ENCODE measurements at places on chromosomes 12 and 14.

- DNase-seq, result no peak
These were observed 252.6 kb downstream of the ACSS3 start for GRCh38 chr12:81330480-81330879.

- DNase-seq, result no peak
These were observed 3.8 kb downstream of the FAM181A start for GRCh38 chr14:93930989-93931307.

- no peak for DNase-seq
These were observed 185.1 kb downstream of the NUBPL start for GRCh38 chr14:31746326-31746725.

GRCh38 chr14:27392153-27392552, 794.3 kb upstream of the NOVA1 start:
- no peak for DNase-seq

DNA sequence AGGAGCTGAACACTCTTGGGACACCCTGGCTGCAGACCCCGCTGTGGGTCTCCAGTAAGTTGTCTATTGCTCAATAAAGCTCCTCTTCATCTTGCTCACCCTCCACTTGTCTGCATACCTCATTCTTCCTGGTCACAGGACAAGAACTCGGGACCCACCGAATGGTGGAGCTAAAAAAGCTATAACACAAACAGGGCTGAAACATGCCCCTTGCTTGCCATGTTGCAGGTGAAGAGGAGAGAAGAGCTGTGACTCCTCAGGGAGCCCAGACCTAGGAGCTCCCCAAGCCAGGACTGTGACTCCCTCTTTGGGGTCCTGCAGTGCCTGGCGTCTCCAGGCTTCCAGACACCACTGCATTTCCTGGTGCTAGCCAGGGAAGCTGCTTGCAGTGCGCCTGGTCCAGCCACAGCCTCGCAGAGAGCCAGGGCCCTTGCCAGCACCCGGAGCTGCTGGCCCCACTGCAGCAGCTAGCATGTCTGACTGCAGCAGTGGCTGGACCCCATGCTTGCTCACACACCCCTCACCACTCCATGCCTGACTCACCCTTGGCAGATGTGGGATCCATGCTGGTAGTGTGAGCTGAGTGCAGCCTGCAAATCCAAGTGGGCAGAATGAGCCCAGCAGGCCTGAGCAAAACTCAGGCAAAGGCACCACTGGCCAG, 37.1 kb upstream of the OR5AU1 start:
- no peak for DNase-seq

- DNase-seq, result no peak
These were observed 23.2 kb downstream of the HAL start for GRCh38 chr12:95972832-95973456.

DNA sequence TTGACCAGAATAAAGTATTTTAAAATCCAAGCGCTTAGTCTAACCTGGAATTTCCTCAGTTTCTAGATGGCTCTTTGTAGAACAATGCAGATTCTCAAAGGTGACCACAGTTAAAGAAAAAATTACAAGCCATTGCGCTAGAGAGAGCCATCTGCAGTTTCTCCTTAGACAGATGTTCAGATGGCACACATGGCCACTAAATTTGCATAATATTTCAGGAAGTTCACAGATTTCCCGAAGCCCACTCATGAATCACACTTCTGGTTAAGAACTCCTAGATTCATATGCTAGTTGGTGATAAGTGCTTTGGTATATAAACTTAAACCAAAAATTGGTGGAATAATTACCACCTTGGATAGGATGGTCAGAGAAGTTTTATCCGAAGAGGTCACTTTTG, 749 bp downstream of the AKAP3 start:
- no peak for DNase-seq

- no peak for DNase-seq
These were observed 14.7 kb downstream of the HMGA2 start for GRCh38 chr12:65839027-65839426.

DNA sequence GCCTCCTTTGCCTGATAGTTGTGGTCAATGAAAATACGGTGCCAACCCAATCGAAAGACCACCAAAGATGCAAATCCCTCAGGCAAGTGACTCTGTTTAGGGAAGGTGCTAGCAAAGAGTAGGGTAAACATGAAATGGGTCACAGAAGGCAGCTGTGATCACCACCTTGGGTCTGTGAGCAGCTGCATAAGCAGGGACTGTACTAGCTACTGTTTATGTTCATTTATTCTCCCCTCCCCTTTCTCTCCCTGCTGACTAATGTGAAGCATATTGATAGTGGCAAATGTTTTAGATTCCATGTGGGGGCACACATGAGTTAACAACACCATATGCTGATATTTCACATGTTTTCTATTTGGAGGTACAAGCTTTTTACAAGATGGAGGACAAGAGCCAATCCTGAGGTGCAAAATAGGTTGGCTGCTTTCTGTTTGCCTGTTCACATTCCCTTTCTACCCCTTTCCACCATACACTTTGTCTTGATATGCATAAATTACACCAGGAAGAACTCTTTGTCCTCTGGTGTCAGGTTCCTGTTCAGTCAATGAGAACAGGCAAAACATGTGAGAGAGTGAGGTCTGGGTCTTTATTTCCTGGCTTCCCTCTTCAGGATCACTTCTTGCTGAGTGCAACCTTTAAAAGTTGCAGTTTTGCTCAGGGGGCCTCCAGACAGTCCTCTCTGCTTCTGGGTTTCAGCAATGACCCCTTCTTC, 71.1 kb downstream of the AVPR1A start:
- DNase-seq, result peak; percentile 39

GRCh38 chr12:57049890-57050289, at the start of gene MYO1A:
MYO1A (minus strand) TSS chr12:57050129; CDS start chr12:57048323, 1,806 bp downstream.
- no peak for DNase-seq

DNA sequence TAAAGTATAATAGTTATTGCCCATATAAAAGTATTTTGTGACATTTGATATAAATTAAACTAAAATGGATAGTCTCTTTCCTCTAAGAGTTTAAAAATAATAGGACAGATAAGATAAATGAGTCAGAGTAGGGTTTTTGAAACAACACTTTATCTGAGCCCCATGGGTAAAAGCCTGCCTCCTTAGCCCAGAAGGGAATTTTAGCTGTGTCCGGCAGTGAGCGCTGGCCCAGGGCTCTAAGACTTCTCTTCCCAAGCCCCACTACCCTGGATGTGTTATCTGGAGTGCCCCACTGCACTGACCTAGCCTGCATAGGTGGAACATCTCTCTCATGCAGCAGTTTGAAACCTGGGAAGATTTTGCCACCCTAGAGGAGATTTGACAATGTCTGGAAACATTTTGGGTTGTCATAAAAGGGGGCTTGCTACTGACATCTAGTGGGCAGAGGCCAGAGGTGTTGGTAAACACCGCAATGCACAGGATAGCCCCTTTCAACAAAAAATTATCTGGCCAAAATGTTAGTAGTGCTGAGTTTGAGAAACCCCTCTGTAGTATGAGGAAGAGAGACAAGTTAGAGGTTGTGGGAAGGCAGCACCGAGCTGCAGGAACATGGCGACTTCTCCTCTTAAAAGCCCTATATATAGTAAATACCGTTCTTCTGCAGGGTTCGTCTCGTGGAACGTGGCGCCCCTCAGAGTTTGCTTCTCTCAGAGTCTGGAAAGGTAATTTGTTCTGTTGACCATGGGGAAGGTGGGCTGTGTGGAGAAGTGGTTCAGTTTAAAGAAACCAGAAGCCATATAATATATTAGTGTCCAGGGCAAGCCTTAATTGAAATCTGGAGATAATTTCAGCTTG, 29.3 kb upstream of the ATF1 start:
- DNase-seq, result peak; percentile 25

GRCh38 chr14:22668863-22669262, 24.7 kb upstream of the OR6J1 start:
- DNase-seq, result no peak

- DNase-seq, result no peak
These were observed 298.1 kb downstream of the EGLN3 start for GRCh38 chr14:33652566-33653307.

DNA sequence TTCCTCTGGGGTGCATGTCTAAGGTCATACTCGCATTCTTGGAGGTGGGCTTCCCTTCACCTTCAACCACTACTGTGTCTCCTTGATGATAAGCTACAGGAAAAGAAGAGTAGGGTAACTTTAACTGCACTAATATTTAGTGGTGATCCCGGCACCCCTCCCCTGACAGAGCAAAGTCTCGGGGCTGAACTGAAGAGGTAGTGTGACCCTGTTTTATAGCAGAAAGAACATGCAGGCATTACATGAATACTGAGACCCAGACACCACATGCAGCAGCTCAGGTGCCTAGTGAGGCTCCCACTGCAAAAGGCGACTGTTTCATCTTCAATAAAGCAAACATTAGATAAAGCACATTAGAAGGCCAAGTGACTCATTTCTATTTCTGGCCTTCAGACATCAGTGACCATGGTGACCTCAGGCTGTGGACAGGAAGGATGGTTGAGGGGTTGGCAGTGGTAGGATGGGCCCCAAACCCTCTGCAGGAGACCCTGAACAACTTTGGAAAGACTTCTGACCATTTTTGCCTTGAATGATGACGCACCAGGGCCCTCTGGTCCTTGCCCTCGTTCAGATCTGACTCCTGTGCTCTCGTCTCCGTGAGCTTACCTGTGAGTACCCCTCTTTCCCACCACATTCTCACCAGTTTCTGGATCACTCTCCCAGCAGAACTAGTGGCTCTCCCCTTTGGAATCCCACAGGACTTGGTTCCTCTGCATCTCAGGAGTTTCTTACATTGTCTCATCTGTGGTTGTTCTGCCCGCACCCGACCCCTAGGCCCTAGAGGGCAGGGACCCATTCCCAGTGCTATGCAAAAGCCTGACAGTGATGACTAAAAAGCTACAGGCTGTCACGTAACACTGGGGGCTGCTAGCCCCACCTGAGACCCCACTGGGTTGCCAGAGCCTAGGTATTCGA, 23.8 kb upstream of the JPH4 start:
- DNase-seq, result no peak

DNA sequence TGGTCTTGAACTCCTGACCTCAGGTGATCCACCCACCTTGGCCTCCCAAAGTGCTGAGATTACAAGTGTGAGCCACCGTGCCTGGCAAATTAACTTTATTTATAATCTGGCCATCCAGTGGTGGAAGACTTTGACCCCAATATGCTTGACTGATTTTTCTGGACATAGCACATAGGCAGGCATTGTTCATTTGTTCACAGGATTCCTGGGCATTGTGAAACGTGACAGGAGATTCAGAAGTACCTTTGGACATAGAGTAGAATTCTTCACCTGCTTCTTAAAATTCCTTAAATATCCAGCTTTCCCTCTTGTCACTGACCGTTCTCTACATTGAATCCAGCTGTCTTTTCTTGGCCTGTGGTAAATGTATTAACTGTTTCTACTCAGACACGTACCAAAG, 103.1 kb downstream of the SCN8A start:
- no peak for DNase-seq

DNA sequence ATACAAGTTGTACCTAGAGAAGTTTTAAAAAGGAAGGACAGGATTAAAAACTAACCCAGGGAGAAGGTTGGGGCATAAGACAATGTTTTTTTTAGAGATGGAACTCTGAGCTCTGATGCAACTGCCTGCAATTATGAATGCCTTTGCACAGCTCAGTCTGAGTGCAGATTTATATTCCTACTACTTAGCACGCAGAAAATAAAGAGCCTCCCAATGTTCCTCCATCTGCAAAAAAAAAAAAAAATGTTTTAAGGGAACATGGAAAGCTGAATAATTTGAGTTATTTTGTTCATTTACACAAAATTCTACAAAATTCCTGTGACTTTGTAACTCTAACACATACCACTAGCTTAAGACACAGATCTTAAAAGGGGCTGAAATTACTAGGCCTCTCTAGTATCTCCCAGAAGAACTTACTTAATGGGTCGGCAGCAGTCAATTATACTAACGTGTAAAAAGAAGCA, 15.7 kb downstream of the CLIP1 start:
- no peak for DNase-seq

GRCh38 chr14:100644784-100645183, 57.6 kb upstream of the BEGAIN start:
- DNase-seq, result no peak

GRCh38 chr12:68163560-68164081, 4.1 kb upstream of the IFNG start:
- DNase-seq, result no peak

- DNase-seq, result no peak
These were observed 18.3 kb downstream of the RTL1 start for GRCh38 chr14:100885196-100885595.

GRCh38 chr12:51815571-51815970, 32.9 kb downstream of the FIGNL2 start:
- DNase-seq, result no peak

GRCh38 chr12:126558810-126559209, 1493.6 kb downstream of the AACS start:
- no peak for DNase-seq

DNA sequence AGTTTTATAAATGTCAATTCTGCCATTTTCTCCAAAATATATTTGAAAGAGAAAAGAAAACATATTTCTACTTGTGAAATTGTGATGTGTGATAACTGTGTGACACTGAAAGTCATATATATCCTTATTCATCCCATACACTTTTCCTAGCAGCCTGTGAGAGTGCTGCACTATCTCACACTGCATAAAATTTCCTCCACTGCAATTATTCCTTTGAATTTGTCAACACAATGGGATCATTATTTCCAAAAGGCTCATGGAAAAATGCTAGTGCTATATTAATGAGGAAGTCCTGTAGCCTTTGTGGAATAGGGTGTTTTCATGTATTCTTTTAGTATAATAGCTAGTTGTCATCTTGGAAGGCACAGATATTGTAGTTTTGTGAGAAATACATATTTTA, 504.1 kb downstream of the RPL10L start:
- DNase-seq, result no peak

DNA sequence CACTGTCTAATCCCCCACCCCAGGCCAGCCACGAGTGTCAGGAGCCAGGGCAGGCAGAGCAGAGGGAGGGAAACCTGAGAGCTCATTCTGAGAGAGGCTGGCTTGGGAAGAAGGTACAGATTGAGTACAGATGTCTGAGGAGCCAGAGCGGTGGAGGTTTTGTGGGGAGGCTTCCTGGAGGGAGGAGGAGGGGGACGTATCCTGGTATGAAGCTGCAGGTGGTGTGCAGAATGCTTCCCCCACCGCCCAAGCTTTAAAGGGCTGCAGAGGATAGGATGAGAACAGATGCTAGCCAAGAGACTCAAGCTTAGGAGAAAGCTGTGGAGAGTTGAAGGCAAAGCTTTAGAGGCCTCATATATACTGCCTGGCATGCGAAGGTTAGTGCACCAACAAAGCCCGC, 3.2 kb upstream of the TAMALIN start:
- no peak for DNase-seq

DNA sequence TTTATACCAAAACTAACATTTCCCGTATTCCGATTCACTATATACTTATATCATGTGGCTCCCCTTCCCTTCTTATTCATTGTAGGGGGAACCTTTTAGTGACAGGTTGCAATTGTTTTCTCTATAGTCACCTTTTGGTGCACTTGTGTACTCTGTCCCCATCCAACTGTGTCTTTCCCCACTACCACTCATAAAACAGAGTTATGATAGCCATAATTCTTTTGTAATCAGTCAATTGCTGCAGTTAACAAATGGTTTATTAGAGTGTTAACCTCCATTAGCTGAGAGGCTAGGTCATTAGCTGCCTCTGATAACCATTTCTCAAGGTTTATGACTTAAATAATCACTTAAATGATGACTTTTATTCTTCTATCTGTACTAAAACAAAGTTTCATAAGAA, 338.1 kb upstream of the SEL1L start:
- no peak for DNase-seq

All from NCI-H146 (cell line).